ENCODE measurements at places on chromosomes 13 and 19. TPM values are rescaled to one million over a fixed set of nuclear protein-coding genes. Genes with fewer than 3 reads are reported as not detected.
A peak's percentile ranks its signal among the peaks of the same experiment; 100 is the strongest.

Gene HRC
- total RNA-seq = 26.6 TPM

Gene ZNF580
- 43.6 TPM for total RNA-seq

Gene PGLYRP2
- total RNA-seq = not detected

DNA sequence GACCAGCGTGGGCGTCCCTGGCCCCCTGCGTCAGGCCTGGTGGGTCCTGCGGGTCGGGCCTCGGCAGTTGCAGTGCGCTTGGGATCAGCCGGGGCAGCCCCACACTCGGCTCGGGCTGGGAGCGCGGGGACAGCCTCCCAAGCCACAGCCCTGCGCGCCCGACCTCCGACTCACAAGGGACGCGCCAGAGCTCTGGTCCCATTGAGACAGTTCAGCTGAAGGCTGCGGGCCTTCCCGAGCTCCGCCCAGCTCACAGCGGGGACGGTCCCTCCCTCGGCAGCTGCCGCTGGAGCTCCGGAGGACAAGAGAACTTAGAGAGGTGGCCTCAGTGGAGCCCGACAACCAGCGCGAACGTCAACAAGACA lies 45.7 kb upstream of the ZNF730 start:
- DNase-seq = peak; percentile 46

DNA sequence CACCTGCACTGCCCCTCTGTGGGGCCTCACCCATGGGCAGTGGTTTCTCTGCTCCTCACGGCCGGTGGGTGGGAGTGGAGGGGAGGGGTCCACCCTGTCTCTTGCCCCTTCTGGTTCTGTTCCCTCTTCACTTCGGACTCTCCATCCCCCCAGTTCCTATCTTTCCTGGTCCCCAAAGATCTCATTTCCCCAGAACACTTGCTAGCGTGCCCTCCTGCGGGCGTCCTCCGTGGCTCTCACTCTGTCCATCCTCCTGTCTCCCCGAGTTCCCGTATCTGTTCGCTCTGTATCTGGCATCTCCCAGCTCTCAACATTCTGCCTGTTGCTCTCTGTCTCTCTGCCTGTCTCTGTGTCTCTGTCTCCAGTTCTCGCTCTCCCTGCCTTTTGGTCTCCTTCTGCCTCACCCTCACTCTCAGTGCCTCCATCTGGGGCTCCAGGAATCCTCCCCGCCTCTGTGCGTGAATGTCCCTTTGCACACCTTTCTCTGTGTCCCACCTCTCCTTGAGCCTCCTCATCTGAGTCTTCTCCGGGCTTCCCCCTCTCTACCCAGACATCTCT lies 363 bp downstream of the SPIB start:
- no peak for DNase-seq

DNA sequence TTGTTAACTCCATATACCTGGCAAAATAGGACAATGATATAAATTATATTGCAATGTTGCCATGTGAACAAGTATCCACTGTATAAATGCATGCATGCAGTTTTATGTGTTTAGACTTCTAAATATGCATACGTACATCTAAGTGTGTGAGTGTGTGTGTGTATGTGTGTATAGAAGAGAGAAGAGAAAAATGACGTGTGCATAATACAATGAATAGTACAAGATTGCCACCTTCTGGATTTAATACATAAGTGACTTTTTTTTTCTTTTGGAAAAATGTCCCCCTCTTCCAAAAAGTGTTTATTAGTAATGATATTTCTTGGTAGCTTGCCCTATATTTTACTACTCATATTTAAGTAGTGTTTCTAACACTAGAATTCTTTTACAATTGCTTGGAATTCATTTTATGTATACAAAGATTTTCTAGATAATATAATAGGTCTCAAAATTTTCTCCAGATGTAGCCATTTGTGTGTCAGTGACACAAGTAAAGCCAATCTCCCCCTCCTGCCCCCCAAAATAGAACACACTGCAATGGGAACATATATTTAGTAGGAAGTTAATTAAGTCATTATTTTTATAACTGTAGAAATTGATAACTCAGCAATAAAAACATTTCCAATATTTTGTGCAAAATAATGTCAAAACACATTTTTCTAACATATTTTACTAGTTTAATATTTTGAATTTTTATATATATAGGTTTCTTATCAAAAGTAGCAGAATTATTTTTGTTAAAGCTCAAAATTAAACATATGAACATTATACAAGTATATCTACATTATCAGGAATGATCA lies 783.3 kb upstream of the ATXN8OS start:
- no peak for DNase-seq

DNA sequence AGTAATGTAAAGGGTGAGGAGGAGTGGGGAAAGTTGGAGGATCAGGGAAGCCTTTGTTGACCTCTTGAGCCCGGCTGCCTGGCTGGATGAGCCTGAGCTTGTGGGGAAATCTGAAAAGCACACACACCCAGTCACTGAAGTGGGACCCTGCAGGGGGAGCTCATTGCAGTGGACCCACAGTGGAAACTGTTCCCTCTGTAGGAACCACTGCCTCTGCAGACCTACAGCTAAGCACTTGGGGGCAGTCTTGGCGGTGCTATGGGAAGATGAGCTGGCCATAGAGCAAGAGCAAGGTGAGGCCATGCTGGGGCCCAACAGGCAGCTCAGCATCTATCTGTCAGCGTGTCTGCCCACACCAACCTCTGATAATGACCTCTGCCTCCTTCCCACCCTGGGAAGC lies 294.8 kb downstream of the TSHZ3 start:
- DNase-seq = peak; percentile 67

DNA sequence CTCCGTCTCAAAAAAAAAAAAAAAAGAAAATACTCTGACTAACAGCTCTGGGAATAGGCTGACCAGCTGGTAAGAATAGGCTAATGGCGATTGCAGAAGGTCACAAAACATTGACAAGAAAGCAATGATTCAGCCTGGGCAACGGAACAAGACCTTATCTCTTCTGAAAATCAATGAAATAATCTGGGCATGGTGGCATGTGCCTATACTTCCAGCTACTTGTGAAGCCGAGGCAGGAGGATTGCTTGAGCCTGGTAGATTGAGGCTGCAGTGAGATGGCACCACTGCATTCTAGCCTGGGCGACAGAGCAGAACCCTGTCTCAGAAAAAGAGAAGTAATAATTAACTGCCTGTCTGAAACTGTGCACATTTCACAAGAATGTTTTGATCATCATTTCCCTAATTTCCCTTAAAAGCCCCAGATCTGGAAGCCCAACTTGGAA lies 18.8 kb upstream of the MTRF1 start:
- no peak for DNase-seq

DNA sequence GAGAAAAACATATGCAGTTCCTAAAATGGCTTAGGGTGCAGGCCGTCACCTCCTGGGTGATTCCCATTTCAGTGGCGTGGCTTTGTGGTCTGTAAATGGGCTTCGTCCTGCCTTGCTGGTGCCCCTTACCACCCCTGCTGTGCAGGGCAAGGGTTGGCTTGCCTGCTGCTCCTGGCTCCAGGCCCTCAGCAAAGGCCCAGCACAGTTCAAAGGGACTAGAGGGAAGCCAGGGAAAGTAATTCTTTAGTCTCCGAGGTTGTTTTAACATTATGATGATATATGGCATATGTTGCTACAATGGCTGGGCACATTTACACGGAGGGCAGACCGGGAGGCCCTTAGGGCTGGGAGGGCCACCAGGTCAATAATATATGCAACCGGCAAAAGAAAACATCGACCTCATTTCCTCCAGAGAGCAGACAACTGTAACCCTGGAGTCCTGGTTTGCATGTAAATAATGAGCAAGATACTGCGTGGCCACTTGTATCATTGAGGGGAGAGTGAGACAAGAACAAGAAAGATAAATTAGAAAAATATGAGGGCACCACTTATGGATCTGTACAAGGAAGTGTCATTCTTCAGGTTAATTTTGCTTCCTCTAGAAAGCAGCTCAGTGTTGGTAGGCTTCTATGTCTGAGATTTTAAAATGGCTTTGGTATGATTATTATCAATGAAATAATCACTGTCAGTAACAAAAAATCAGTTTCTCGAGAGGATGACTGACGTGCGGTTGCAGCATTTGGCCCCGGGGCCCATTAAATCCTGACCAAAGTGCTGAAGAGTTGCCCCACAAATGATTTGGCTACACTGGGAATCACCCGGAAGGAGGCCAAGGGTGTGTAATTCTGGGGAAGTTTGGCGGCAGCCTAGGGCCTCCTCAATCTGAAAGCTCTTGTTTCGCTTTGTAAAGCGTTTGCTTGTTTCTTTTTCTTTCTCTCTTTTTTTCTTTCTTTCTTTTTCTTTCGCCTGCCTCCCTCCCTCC lies 32.8 kb upstream of the URI1 start:
- DNase-seq = no peak
